ENCODE measurements at places on chromosomes 2 and 18.
A peak's percentile ranks its signal among the peaks of the same experiment; 100 is the strongest.

DNA sequence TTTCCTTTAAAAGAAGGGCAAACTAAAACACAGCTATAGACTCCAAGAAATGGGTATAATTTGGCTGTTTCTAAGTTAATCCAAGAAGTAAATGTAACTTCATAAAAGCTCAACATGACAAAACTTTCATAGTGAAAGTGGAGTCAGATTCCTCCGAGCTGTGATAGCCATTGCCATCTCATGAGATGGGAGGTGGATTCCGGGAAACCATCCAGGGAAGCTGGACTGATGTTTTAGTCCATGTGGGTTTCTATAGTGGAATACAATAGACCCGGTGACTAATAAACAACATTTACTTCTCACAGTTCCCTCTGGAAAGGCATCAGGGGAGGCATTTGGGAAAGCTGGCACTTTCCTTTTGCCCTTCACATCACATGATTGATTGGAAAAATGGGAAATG lies 10.0 kb upstream of the LAPTM4A start:
- no peak for DNase-seq

DNA sequence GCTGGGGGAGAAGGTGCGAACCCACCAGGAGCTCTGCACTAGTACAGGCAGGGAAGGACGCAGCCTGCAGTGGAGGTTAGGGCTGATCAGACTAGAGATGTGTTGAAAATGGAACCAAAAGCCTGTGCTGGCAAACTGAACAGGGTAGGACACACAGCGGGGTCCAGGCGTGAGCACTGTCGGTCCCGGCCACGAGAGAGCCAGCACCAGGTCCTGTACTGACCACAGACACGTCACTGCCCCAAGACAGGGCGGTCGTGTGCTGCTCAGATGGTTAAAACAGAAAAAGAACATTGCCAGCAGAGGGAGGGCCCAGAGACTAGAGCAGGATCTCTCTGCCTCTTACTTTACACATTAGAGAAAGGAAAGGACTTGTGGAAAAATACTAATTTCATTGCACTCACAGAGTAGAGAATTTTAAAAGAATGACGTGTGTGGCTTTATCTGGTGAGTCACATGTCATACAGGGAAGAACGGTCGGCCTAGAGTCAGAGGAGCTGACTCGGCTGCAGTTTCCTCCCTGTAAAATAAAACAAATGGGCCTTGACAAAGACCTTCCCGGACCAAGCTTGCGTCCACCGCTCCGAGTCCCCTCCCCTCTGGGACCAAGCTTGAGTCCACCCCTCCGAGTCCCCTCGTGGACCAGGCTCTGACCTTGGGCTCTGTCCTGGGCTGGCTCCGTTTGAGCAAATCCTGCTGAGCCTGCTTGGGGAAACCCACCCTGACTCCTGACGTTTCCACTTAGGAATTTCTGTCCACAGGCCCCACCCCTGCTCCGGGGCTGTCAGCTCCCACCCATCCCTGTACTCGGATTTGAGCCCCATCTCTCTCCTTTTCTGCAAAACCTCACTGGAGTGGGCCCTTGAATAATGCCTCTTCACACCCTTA lies 16.7 kb upstream of the ADI1 start:
- DNase-seq, result no peak

DNA sequence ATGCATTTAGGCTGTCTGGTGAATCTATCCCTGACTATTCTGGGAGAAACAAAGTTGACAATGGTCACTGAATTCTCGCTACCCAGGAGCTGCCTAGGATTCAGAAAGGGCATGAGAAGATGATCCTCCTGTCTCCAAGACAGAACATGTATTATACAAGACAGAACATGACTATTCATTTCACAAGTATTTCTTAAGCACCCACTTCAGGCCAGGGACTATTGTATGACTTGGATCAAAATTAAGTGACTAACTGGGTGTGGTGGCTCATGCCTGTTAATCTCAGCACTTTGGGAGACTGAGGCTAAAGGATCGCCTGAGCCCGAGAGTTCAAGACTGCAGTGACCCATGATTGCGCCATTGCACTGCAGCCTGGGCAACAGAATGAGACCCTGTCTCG lies 235.8 kb upstream of the RAB12 start:
- no peak for DNase-seq

DNA sequence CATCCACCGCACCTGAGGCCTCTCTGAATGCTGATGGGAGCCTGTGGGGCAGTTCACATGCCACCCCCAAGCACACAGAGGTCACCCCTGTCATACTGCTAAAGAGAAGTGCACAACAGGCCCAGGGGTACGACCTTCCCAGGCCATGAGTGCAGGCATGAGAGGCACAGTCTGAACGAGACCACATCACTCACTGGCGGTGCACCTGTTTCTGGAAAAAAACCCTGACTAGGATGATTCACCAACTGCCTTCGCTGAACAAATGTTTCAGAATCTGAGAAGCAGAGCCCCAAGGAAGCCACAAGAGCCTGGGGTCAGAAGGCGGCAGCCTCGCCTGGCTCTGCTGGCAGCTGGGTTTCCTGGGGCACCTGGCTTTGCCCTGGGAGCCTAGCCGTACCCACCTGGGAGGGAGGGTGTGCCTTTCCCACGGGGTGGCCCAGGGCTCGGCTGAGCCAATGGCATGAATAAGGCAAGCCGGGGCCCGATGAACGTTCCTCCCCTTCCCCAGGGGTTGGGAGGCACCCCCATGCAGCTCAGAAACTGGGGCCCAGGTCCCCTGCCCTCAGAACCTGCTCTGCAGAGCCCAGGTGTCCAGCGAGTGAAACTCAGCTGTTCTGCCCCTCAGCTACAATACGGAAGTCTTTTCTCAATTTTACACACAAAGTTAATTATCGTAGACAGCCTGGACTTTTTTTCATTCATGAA lies 73.8 kb downstream of the HDAC4 start:
- peak; percentile 58 for DNase-seq

- DNase-seq, result no peak
Measured at GRCh38 chr2:10877651-10878111, 34.1 kb upstream of the KCNF1 start.

DNA sequence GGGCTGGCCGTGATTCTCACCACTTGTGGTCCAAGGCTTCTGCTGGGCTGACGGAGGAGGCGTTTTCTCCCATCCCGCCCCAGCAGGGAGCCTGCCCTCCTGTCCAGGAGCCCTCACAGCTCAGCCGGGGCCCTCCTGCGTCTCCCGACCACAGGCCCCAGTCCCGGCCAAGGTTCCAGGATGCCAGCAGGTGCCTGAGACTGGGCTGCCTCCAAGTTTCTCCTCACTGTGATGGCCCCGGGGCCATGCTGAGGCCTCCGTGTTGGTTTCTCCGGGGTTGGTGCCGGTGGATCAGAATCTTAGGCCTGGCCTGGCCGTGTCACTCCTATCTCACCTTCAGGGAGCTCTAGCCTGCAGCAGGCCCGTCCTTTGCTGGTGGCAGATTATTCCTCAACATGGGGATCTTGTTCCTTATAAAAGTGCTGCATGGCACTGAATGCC lies 5.9 kb downstream of the KCNG2 start:
- DNase-seq, result no peak

GRCh38 chr18:76145521-76146376 lies 349.3 kb downstream of the ZNF516 start:
- no peak for DNase-seq

- no peak for DNase-seq
Measured at GRCh38 chr2:192313773-192314172, 119.0 kb upstream of the TMEFF2 start.

GRCh38 chr2:230413479-230413878 lies 2.5 kb upstream of the SP100 start:
- no peak for DNase-seq

DNA sequence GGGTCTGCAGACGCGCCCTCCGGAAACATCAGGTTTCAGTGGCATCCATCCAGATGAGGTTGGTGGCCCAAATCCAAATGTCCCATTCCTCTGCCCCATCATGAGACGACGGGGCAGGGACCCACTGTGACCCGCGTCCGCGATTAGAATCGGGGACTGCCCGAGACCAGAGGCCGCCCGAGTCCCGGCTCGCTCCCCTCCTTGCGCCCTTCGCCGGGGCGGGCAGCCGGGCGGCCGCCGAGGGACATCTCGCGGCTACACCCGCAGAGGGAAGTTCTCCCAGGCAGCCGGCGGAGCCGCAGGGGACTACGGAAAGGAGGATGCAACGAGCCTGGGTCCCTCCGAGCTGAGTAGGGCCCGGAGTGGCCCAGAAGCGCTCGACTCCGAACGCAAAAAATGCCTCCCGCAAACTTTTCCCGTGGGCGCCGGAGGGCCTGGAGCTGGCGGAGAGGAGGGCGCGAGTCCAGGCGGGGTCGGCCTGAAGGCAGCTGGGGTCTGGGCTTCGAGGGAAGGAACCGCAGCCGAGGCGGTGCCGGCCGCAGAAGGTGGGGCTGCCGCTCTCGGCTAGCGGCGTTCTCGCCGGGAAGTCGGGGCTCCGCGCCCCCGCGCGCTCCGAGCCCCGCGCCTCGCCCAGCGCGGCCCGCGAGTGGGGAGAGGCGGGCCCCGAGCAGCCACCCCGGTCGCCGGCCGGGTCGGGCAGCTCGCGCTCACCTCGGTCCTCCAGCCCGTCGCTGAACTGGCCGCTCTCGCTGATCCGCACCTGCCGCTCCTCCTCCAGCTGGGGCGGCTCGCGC lies 580 bp downstream of the TMEM163 start:
- no peak for DNase-seq

DNA sequence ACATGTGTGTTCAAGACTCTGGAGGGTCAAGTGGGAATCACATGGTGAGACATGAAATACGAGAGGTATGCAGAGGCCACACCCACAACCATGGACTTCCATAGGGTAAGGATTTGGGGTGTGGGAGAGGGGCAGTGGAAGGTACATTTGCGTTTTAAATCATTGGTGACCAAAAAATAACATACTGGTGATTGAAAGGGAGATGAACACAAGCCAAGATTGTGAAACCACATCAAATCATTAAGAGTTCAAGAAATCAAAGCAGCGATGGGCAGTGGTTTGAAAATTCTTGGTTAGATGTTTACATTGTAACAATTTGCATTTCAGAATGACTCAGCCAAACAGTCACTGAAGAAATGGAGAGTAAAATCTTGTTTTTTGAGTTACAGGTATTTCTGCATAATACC lies 1.9 kb upstream of the CABYR start:
- DNase-seq, result no peak

GRCh38 chr2:46547223-46548102 lies 68.1 kb downstream of the TMEM247 start:
- no peak for DNase-seq

- no peak for DNase-seq
Measured at GRCh38 chr2:235191978-235192377, 240.2 kb downstream of the SH3BP4 start.

- DNase-seq, result no peak
Measured at GRCh38 chr2:174826051-174826450, 61.8 kb upstream of the CHRNA1 start.

- no peak for DNase-seq
Measured at GRCh38 chr2:176165370-176166050, 8.4 kb downstream of the HOXD3 start.

DNA sequence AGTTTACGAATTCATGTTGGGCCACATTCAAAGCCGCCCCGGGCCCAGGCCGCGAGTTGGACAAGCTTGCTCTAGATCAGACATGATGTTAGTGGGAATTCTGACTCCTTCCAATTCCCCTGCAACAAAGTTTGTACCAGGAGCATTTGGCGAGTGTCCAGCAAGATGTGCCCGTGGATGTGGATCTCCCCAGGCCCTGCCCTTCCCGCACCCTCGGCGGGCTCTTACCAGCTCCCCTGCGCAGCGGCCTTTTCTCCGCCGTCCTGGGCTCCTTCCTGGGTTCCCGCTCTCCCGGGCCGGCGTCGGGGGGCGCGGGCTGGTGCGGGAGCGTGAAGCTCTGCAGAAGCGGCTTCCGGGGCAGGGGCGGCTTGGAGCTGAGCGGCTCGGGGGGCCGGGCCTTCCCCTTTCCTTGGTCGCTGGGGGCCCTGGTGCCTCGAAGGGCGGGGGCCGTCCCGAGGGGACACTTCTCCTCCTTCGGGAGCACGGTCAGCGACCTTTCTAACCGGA lies 90.8 kb upstream of the MGAT4A start:
- no peak for DNase-seq

- DNase-seq, result no peak
Measured at GRCh38 chr18:74982946-74983635, 225.8 kb downstream of the PTGR3 start.

- no peak for DNase-seq
Measured at GRCh38 chr2:117065912-117066311, 748.6 kb upstream of the DDX18 start.

GRCh38 chr2:88845772-88846661 lies 154.5 kb downstream of the RPIA start:
- no peak for DNase-seq

DNA sequence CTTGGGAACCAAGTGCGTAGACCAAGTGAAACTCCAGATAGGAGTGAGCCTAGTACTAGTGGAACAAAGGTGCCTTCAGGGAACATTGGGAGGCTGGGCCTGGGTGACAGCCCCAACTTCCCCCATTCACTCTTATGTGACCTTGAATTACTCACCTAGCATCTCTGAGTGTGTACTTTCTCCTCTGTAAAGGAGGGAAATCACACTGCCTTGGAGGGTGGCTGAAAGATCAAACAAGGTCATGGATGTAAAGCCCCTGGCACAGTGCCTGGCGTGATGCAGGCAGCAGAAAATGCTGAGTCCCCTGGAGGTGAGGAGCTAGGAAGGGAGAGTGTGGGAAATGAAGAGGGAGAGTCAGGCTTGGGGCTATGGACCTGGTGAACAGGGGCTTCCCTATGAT lies 45.9 kb downstream of the MARCO start:
- DNase-seq, result no peak

DNA sequence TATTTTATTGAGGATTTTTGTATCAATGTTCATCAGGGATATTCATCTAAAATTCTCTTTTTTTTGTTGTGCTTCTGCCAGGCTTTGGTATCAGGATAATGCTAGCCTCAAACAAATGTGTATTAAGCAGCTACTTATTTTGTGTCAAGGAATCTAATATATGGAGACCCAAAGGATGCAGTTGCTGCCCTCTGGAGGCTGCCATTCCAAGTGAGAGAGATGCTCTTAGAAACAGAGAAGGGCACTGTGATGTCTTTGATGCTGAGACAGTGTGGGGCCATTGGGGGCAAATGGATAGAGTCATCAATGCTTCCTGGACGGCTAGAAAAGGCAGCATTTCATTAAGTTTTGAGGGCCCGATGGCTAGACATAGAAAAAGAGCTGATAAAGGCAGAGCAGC lies 292.6 kb downstream of the SETBP1 start:
- no peak for DNase-seq

DNA sequence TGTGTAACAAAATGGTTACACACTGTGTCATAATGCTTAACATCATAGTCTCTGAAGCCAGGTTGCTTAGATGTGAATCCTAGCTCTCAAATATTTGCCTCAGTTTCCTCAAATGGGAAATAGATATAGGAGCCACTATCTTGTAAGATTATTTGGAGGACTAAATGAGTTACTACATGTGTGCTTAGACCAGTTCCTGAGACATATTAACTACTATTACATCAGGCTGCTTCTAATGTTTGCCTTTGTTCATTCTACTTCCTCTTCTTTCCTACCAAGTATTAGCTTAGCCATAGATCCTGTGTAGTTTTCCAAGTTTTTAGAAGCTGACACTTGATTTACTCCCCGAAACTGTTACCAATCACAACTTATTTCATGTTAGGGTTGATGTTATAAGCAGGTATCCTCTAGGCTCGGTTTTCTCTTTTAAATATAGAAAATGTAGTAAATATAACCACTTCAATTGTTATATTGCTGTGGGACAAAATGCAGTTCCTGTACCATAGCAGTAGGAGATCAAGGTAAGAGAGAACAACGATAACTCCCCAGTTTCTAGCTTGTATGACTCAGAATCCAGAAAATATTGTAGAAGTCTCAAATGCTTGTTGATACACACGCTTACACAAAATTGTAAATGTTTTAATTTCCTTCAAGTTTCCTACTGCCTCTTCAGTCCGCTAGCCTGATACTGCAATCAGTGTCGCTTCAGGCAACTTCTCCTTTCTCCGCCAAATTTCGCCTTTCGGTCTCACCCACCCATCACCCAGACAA lies 751 bp upstream of the DNAJC10 start:
- no peak for DNase-seq
